T follicular helper cell (primary cell): ENCODE measurements at places on chromosomes 5 and 9.
A peak's percentile ranks its signal among the peaks of the same experiment; 100 is the strongest.

GRCh38 chr9:112761912-112762655 is 11.5 kb downstream of the SNX30 start:
- DNase-seq: no peak

GRCh38 chr5:130743092-130743491 is 422.0 kb downstream of the HINT1 start:
- DNase-seq: no peak

- no peak for DNase-seq
These were observed 82.4 kb upstream of the IFNK start for GRCh38 chr9:27441741-27442070.

DNA sequence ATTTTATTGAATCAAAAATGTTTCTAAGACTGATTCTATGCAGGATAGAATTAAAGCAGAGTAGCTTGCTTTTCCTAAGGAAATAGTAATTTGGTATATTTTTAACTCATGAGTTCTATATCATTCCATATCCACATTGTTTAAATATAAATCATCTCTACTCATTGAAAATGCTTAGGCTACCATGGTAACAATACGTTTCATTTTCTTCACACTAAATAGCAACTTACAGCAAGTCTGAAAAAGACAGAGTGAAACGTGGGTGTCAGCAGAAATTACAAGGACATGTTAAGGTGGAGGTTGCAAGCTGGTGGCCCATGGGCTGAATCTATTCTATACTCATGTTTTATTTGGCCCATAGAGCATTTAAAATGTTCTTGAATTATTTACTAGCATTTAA is 487.9 kb downstream of the ARHGEF28 start:
- DNase-seq: no peak

DNA sequence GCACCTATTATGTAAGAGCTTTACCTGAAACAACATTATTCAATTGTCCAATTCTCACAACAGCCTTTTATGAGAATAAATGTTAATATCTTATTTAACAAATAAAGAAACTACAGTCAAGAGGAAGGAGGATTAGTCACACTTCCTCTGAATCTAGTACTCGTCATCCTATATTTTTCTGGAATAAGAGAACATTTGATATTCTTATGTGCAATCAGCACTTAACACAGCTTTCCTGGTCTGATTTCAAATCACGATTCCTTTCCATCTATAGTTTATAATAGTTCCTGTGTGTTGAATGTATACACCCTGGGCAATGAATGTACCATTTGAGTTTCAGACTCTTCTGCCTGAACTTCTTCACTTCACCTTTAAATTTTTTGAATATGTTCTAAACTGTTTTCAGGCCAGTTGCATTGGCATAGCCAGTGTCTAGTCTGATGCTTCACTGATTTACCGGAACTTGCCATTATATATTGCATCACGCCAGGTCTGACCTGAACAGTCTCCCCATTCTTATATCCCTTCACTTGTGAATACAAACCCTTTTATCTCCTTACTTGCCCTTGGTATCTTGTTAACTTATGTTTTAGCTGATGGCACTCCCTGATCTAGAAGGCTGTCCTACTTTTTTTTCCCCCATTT is 698.3 kb downstream of the MAT2B start:
- no peak for DNase-seq

DNA sequence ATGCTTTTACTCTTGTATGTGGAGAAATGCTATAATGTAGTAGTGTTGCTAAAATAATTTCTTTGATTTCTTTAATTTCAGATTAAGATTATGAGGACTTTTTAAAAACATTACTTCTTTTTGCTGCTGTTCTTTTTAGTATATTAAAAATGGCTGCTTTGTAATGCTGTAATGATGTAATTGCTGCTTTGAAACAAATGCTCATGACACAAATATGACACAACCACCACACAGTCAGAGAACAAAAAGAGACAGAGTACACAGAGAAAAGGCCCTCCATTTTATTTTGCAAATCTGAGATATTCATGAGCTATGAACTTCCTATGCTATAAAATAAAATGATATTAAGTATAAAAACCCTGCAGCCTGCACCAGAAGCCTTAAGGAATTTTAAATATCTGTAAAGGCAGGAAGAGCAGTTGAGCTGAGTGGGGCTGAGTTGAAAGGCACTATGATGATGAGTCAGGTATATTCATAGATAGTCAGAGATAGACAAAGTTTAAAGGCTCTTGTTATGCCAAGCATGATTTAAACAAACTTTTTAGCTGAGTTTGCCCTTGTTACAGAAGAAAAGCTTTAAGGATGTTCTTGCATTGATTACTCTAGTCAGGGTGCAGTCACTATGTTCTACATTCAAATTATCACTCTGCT is 5.1 kb upstream of the POU5F2 start:
- DNase-seq: no peak

GRCh38 chr5:126694403-126694802 is 82.5 kb upstream of the LMNB1 start:
- no peak for DNase-seq

DNA sequence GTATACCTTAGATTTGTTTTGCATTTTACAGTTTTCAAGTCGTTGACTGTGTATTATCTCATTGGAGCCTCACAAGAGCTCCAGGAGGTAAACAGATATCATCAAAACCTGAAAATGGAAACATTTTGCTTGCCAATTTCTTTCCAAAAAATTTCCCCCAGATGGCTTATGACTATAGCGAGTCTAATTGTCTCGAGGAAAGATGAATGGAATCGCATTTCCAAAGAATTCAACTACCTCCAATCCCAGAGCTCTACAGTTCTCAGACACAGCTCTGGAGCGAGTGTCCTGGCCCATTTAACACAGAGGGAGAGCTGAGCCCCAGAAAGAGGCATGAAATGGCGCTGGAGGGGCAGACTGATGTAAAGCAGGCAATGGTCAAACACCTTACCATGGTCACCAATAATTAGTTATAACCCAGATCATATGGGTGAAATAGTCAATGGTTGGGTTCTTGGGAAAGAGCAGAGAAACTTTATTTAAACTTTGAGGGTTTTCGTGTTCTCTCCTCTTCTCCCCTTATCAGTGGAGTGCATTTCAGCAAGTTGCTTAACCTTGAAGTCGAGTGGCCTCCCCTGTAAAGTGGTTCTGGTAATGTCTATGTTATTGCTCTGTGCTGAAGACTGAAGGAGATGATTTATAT is 168.2 kb downstream of the ZDHHC21 start:
- no peak for DNase-seq

- DNase-seq: peak; percentile 46
These were observed 84.0 kb downstream of the HSD17B3 start for GRCh38 chr9:96217754-96218693.

DNA sequence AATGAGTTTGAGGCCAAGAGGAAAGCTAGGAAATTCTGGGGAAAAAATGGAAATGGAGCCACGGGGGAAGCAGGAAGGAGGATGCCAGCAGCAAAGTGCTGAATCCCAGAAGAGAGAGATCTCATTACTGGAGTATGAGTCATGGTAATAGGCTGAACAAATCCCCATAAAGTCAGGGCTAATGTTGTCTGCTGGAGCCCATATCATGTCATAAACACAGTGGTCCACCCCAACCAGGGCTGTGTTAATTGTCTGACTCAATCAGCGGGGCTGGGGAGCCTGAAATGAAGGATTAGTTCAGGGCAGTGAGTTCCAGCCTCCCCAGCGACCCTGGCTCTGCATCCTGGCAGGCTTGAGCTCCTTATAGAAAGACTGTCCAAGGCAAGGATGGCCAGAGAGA is 68.8 kb downstream of the TLR4 start:
- no peak for DNase-seq

- no peak for DNase-seq
These were observed 133.3 kb upstream of the C6 start for GRCh38 chr5:41346609-41347008.

DNA sequence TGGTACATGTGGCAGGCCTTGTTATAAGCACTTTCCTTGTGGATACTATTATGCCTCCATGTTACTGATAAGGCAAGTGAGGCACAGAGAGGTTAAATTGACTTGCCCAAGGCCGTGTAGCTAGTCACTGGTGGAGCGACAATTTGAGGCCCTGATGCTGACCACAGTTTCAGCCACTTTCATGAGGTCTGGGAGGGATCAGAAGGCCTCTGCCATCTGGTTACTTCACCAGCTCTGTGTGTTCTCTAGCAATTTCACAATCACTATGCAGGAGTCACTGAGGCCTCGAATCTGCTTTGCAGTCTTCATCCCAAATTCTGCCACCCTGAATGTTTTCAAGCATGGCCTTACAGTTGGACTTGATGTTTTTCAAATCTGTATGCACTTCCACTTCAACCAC is 9.1 kb downstream of the LRRC70 start:
- no peak for DNase-seq

DNA sequence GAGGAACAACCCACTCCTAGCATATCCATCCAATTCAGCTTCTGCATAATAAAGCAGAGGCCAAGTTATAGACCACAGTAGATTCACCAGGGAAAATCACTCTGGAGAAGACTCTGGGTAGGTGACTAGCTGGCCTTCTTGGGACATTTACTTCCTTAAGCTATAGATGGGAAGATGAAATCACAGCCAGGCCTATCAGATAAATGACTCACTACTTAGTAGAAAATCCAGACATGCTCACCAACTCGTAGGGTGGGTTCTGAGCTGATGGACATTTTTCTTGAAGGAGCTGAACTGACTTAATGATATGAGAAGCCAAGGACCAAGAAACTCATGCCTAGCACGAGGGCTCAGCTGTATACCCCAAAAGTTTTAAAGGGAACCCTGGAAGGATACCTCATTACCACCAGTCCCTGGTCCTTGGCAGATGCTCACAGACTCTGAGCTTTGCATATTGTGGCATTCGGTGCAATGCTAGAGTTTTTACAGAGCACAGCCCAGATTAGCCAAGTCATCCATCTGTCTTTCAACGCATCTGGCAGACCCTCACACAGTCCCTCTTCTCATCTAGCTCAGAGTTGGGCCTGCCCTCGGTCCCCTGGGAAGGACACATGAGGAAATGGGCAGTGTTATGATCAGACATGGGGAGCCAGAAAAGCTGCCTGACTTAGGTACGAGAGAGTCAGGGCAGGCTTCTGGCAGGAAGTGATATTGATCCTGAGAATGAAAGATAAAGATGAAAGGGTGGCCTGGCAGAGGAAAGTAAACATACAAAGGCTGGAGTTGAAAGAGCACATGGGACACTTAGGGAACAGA is 15.0 kb downstream of the ACSL6 start:
- DNase-seq: no peak

DNA sequence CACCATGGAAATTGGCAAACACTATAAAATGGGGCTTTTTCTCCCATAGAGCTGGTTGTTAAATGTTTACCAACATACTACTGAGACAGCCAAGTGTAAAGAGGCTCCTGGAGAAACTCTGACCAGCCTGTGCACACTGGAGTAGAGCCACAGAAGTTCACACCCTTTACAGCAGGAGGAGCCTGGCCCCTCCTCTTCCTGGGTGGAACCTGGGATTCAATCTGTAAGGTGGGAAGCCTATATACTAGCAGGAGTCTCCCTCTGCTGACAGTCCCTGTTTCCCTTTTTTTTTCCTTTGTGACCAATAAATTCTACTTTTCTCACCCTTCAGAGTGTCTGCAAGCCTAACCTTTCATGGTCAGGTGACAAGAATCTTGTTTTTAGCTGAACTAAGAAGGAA is 10.4 kb upstream of the SLC30A5 start:
- no peak for DNase-seq

DNA sequence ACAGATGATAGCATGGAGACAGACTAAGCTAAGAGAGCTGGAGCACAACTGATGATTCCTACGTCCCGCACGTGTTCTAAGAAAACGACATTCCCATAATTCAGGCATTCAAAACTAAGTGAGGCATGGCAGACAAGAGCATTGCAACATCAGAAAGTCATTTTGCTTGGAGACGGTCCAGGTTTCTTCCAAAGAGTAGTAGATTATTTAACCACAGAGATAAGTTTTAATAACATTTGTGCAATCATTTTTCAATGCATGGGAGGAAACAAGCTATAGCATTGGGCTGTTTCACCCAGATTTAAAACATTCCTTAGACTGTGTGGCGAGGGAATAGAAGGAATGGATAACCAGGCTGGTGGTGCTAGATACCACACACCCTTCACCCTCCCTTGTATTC is 117.2 kb downstream of the APBA1 start:
- DNase-seq: no peak

GRCh38 chr9:26375448-26375847 is 517.2 kb downstream of the CAAP1 start:
- no peak for DNase-seq

DNA sequence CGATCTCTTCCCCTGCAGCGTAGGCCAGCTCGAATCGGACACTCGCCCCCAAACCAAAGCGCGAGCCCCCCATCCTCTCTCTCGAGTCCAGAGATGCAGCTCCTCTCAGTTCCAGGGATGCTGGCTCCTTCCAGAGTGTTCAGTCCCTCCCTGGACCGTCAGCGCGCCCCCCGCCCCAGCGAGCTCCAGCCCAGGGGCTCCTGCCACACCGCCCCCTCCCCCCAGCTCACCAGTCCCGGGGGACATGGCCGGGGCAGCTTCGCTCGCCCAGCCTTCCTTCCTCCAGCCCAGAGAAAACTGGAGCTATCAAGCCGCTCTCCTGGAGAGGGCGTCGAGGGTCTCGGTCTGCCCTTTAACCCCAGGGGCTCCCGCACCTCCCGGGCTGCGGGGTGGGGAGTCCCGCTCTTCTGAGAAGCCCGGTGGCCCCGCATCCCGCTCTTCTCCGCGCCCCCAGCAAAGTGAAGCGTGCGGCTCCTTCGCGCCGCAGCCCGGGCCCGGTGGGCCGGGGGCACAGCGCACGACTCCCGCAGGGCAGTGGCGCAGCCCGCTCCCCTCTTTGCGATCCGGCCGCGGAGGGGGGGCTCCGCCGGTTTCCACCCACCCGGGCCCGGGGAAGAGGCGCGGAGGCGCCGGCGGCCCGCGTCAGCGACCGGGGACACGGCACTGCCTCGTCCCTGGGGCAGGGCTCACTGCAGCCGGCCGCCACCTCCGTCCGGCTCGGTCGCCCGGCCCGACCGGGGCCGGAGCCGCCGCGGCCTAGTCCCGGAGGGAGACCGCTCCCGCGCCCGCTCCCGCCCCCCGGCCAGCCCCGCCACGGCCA is 587 bp downstream of the MIER3 start:
- DNase-seq: peak; percentile 1

DNA sequence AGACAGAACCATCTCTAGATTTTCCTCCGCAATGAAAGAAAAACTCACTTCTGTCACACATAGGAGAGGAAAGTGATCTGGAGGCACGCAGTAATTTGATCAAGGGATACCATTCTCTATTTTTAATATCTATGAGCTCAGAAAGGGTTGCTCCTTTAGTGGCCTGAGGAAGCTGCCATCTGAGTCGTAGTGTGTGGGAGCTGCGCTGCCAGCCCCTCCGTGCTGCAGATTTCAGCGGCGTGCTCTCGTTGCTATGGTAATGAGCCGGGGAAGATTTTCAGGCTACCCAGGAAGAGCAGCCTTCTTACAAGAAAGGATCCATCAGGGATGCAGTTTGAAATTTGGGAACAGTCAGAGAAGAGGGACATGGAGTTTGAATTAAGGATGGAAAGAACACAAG is 17.1 kb upstream of the GOLM1 start:
- no peak for DNase-seq
